ENCODE measurements at places on chromosomes 2 and 18.

DNA sequence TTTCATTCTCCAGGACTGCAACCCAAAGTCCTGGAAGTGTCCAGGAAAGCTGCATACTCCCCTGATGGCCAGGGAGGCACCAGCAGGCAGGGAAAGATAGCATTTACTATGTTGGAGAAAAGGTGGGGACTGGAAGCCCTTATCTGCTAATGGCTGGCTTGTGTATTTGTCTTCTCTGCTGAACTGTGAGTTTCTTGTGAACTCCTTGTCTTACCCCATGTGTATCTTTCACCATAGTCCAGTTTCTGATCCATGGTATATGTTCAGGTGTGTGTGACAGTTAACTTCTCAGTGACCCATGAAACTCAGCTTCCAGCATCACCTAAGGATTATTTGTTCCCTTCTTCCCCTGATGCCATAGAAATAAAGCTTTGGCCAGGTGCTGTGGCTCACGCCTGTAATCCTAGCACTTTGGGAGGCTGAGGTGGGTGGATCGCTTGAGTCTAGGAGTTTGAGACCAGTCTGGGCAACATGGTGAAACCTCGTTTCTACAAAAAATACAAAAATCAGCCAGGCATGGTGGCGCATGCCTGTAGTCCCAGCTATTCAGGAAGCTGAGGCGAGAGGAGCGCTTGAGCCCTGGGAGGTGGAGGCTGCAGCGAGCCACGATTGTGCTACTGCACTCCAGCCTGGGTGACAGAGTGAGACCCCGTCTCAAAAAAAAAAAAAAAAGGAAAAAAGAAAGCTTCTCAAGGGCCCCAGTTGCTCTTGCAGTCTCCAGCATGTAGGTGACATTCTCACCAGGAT, 112.8 kb upstream of the MAP4K3 start:
- no peak for DNase-seq

- DNase-seq: no peak
Measured at GRCh38 chr18:61889541-61889940, 3.3 kb downstream of the RNF152 start.

- DNase-seq: no peak
Measured at GRCh38 chr2:216002101-216002678, 11.2 kb downstream of the MREG start.

GRCh38 chr2:113756355-113757137, at the start of gene SLC35F5:
SLC35F5 (minus strand) TSS chr2:113756642; CDS start chr2:113756409, 233 bp downstream.
- peak; percentile 98 for DNase-seq

- DNase-seq: no peak
Measured at GRCh38 chr2:177698281-177698680, 305.7 kb downstream of the AGPS start.

- no peak for DNase-seq
Measured at GRCh38 chr2:146079216-146079615, 1559.3 kb upstream of the ZEB2 start.

- no peak for DNase-seq
Measured at GRCh38 chr2:45690231-45690630, 38.8 kb downstream of the PRKCE start.

DNA sequence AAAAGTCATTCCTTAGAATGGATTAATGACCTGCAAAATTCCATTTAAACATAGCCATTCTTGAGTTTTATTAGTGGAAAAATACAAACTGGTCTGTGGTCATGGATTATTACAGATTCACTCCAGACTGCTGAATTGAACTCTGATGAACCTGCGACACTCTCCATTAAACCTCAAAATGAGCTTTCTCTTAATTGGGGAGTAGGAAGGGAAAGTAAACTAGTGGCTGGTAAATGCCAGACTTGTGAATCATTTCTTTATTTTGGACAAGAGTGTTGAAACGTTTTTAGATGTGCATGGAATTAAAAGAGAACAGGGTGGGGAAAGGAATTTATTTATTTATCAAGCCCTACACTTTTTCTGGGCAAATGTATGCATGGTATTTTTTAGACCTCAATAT, 321.2 kb upstream of the FANCL start:
- DNase-seq: no peak

DNA sequence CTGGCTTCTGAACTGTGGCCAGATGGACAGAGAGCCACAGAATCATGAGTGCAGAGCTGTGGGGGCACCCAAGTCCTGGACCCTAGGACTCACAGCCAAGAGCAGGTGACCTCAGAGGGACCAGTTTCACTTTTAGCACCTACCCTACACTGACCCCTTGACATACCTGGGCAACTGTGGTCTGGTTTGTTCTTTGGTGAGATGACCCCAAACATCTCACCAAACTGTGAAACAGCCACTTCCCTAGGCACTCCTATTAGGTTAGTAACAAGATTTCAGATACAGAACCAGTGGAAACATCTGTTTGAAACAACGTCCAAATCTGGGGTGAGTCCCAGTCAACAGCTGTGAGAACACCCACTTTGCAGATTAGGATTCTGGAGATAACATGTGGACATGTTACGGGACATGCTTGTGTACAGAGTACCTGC, 1.9 kb upstream of the ZFP36L2 start:
- DNase-seq: no peak

GRCh38 chr18:38067821-38068220, 502.2 kb upstream of the CELF4 start:
- no peak for DNase-seq

DNA sequence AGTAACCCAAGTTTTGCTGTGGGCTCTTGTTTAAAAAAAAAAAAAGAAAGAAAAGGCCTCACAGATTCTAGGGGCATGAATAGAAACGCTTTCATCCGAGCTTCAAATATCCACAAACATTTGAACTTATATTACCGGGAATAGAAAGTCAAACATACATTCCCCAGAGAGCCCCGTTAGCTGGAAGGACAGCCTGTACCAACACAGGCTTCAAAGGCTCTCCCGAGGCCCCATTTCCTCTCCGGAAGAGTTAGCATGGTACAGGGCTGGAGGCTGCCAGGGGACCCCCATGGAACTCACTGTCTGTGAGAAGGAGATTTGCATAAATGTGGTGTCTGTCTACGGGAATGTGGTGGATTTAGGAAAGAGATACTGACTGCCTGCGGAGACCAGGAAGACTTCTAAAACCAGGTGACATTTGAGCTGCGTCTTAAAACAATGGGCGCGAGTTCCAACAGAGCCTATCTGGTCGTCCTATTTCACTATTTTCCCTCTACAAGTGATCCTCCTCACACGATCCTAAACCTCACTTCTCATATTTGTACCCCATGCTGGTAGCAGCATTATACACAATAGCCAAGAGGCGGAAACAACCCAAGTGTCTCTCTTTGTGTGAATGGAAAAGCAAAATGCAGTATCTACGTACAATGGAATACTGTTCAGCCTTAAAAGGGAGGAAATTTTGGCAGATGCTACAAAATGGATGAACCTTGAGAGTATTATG, 820 bp upstream of the MATN3 start:
- DNase-seq: no peak

DNA sequence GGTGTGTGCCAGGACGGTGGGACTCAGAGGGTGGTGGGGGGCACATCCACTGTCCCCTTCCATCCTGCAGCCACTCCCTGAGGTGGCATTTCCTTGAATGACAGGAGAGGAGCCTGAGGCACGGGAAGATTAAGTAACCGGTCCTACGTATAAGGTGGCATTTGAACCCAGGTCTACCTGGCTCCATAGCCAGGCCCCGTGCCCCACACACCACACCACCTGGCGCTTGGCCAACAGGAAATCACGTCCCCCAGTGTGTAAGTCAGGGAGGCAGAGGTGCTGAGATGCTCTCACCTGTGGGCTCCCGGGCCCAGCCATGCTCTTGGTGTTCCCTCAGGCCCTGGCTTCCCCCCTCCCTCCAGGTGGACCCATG, 53.7 kb downstream of the HPCAL1 start:
- no peak for DNase-seq

GRCh38 chr2:109226128-109226527, 97.1 kb downstream of the SH3RF3 start:
- no peak for DNase-seq

- DNase-seq: no peak
Measured at GRCh38 chr2:159072795-159073194, 104.4 kb downstream of the TANC1 start.

GRCh38 chr2:118861731-118862130, 14.3 kb upstream of the EN1 start:
- no peak for DNase-seq

DNA sequence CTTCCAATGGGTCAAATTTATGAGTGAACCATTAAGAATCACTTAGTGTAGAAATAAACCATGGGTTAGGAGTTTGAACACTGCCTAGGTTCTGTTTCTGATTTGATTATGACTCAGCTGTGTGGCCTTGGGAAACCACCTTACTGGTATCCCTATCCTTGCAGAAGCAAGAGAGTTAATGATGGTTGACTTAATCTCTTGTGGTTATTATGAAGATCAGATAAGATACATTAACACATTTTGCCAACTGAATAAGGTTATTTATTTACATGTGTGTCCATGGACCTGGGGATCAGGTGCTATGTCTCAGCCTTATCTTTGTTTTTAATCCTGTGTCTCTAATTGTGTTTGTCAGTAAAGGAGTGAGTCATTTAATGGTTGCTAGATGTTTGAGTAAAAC, 5.4 kb upstream of the KCNJ13 start:
- no peak for DNase-seq

DNA sequence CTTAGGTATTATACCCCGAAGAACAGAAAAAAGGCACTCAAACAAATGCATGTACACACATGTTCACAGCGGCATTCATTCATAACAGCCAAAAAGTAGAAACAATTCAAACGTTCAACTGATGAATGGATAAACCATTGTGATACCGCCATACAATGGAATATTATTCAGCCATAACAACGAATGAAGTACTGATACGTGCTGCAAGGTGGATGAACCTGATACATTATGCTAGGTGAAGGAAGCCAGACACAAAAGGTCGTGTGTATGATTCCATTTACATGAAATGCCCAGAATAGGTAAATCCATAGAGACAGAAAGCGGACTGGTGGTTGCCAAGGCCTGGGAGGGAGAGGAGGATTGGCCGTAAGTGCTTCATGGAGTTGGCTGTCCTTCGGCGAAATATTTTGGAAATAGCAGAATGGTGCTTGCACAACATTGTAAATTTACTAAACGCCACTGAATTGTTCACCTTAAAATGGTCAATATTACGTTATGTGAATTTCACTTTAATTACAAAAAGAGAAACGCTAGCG, 750 bp upstream of the RMP24 start:
- no peak for DNase-seq
